Stimulated activated CD4-positive, alpha-beta T cell treated with anti-CD3 and anti-CD28 coated beads, TNF-alpha, amount 100 ng/mL, for 48 hours (primary cell): ENCODE measurements at places on chromosomes 4 and X.

- DNase-seq = no peak
Observed at GRCh38 chrX:11064851-11065600, 46.1 kb upstream of the HCCS start.

GRCh38 chr4:156764846-156765245 is 206.8 kb downstream of the PDGFC start:
- no peak for DNase-seq

- no peak for DNase-seq
Observed at GRCh38 chrX:106619797-106620196, 8.0 kb downstream of the RADX start.

DNA sequence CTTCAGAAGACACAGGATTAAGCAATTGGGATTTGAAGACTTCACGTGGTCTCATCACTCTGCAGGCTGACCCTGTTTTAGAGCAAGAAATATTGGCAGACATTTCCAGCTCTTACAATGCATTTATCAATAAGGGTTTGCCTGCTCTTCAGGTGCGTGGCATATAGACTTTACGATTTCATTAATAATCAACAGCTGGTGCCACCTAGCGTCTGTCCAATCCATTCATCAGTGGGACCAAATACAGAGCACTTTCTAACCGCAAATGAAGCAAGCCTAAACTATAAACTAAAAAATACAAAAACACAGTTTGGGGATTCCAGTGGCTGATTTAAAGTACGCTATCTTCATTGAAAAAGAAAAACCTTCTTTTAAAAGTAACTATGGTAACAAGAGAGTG is 125.4 kb upstream of the DMD start:
- DNase-seq = no peak

- no peak for DNase-seq
Observed at GRCh38 chr4:15402146-15402545, 25.7 kb upstream of the C1QTNF7 start.

DNA sequence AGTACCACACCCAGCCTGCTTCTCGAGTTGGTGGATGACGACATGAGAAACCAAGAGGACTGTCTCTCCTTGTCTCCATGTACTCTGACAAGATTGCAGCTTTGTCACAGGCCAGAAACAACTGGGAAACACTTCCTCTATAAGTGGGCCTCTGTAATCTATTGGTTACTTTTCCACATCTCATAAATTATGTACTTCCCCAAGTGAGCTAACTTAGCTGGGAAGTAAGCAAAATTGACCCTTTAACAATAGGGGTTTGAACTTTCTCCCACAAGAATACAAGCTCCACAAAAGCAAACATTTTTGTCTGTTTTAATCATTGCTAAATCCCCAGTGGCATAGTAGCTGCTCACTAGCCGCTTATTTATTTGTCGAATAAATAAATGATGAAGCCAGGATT is 14.1 kb upstream of the USO1 start:
- no peak for DNase-seq

DNA sequence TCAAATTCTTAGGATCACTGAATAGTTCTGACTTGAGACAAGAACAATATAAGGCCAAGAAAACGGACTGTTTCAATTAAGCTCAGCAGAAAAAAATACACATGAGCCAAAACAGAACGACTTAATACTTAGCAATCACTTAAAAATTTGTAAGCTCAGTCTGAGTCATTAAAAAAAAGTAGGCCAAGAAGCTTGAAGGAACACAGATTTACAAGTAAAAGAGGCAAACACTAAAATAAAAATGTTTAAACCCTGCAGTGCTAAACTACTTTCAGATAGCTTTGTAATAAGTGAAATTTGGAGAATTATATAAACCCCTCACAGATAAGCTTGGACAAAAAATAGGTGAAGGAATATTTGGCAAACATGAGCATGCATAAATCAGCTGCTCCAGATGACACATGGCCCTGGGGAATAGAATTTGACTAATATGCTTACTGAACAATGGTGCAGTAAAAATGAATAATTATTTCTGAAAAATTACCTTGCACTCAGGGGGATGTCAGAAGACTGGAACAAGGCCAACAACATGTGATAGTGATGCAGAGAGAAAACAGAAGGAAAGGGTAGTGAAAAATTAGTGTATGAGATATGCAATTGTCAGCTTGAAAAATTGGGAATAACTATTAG is 49.6 kb downstream of the LNX1 start:
- no peak for DNase-seq

- no peak for DNase-seq
Observed at GRCh38 chr4:1540601-1541375, 134.5 kb upstream of the NKX1-1 start.
